Stimulated activated CD8-positive, alpha-beta memory T cell treated with anti-CD3 and anti-CD28 coated beads, Interleukin-4, amount 100 ng/mL, for 1 hour (primary cell): ENCODE measurements at places on chromosomes 2 and 18.

- DNase-seq: no peak
Observed at GRCh38 chr2:109254174-109254904, 125.3 kb downstream of the SH3RF3 start.

DNA sequence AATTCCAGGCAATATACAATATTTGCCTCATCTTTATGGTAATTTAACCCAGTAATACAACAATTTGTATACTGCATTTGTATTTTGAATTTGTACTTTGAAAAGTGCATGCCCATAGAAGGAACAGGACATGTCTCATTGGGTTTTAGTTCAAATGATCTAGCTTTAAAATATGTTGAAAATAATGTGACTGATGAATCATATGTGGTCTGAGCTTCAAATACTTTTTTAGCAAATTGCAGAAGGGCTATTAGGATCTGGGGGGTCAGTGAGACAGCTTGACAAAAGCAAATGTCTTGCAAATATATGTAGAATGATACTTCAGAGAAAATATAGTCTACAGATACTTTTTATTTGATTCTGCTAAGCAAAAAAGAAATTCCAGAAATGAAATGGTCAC lies 248.9 kb downstream of the DCC start:
- no peak for DNase-seq

- DNase-seq: no peak
Observed at GRCh38 chr18:23977719-23978483, 36.7 kb upstream of the TTC39C start.

DNA sequence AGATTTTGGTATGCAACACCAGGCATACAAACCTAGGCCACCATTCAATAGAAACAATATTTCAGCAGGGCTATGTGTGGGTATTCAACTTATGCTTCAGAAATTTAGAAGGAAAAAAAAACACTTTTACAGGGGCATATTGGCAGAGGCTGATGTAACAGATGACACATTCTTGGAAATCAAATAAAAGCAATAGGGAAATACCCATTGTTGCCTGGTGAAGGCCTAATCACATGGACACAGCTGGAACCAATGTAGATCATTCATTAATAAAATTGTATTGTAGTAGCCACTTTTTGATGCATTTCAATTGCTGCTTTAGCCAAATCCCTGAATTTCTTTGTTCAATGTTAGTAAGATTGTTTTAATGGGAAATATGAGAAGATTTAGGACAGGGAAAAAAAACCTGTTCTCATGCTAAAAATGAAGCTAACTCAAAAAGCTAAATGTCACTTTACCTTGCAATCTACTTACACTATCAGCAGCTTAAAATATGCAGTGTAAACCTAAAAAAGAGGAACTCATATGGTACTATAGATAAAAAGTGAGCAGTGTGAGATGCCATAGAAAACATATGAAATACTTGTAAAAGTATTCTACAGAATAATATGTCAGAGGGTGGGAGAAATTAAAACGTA lies 289.4 kb downstream of the ZEB2 start:
- DNase-seq: no peak

DNA sequence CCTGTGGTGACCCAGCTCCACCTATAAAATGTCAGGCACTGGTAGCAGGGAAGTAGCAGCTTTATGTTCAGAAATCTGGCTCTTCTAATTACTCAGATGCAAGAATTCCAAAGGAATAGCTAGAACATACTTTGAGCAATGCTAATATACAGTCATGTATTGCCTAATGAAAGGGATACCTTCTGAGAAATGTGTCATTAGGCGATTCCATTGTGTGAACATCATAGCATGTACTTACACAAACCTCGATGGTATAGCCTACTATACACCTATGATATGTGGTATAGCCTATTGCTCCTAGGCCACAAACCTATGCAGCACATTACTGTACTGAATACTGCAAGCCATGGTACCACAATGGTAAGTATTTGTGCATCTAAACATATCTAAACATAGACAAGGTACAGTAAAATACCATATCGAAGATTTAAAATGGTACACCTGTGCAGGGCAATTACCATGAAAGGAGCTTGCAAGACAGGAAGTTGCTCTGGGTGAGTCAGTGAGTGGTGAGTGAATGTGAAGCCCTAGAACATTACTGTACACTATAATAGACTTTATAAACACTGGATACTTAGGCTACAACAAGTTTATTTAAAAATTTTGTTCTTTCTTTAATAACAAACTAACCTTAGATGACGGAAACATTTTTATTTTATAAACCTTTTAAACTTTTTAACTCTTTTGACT lies 50.3 kb upstream of the ETAA1 start:
- DNase-seq: no peak

DNA sequence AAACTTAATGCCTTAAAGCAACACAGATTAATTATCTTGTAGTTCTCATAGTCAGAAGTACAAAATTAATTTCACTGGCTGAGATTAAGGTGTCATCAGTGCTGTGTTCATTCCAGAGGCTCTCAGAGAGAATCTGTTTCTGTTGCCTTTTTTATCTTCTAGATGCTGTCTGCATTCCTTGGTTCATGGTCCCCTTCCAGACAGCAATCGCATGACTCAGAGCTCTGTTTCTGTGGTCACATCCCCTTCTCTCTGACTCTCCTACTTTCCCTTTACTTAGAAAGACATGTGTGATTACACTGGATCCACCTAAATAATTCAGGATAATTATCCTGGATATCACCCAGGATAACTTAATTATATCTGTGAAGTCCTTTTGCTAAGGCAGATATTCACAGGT lies 148.6 kb downstream of the MAIP1 start:
- no peak for DNase-seq

DNA sequence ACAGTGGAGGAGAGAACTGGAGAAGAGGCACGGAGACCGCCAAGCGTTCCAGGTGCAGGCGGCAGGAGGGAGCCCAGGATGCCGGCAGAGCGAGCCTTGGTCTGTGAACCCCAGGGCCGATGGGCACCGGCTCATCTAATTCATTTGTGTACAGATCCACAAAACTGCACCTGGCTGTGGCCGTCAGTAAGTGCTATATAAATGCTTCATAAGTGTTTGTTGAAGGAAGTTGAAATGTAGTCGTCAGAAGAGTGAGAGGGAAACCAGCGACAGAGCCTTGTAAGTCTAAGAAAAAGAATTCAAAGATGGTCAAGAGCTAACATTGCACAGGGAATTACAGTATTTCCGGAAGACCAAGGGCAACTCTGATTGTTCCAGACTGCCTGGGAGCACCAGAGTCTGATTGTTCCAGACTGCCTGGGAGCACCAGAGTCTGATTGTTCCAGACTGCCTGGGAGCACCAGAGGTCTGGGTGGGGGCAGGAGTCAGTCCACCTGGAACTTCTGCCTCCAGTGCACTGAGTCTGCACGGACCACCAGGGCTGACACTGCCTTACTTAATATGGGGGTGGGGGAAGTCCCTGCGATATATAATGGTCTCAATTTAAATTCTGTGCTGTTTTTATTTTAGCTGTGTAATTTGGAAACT lies 112.3 kb downstream of the BCL2 start:
- DNase-seq: no peak

- DNase-seq: no peak
Observed at GRCh38 chr18:33606621-33607020, 28.6 kb downstream of the ASXL3 start.

DNA sequence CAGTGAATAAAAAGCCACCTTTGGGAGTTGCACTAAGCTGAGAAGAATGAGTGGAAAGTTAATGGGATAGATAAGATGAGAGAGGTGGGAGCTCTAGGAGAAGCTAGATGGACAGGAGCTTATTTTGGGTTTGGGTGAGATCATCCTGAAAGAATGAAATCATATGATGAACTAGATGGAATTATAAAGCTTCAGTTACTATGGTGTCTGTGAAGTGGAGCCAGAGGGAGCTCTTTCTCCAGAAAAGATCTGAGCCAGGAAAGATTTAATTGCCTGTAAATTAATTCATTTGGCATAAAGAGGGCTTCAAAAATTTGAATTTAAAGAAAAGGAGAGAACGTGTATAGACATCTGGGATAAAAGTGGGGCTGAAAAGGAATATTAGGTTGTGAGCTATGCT lies 10.3 kb downstream of the DNAH6 start:
- DNase-seq: no peak

- no peak for DNase-seq
Observed at GRCh38 chr2:32904751-32905150, 42.0 kb upstream of the LTBP1 start.

- DNase-seq: no peak
Observed at GRCh38 chr18:78986018-78986481, 6.4 kb downstream of the SALL3 start.

- DNase-seq: no peak
Observed at GRCh38 chr2:238566001-238566645, 139.4 kb downstream of the ASB1 start.

DNA sequence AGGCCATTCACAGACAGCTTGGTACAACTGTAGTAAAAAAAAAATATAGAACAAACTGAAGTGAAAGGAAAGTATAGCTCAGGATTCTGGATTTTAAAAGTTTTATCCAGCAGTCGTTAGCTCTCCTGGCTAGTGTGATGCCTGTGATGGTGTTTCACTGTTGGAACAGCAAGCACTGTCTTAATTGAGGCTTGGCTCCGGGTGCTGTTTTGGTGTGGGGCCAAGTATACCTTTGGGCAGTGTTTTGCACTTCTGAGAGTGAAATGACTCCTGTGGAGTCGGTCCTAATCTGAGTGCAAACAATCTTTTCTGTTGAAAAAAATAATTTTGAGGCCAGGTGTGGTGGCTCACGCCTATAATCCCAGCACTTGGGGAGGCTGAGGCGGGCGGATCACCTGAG lies 28.7 kb upstream of the RAB1A start:
- no peak for DNase-seq

DNA sequence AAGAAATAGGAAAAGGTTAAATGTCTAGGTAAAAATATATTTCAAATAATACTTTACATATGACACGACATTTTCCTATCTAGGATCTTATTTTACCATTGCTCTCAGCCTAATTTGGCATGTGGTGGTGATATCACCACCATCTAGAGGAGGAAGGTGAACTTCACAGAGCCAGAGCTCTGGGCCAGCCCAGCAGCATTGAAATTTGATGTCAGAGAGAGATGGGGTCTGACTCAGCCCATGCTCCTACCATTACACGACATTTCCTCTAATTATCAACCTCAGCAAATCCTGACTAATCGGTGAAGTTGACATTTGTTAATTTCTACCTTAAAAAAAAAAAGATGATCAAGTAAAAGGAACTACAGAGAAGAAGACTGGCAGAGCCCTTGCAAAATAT lies 42.3 kb downstream of the LRRTM4 start:
- no peak for DNase-seq

DNA sequence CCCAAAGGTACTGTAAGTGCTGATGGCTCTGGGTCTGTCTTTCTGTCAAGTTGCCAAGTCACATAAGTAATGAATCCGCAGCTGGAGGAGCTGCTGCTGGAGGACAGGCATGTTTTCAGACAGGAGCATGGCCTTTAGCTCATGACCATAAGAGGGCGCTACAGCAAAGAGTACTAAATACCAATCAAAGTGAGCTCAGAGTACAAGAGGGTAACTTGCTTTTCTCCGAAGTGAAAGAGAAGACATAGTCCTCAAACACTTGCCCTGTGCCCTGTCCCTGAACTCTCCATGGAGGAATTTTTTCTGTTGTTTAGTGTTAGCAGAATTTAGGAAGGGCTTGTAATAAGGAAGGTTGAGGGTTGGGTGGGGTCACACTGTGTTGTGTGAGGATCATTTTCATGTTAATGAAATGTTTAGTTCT lies 58.0 kb upstream of the EML6 start:
- no peak for DNase-seq

DNA sequence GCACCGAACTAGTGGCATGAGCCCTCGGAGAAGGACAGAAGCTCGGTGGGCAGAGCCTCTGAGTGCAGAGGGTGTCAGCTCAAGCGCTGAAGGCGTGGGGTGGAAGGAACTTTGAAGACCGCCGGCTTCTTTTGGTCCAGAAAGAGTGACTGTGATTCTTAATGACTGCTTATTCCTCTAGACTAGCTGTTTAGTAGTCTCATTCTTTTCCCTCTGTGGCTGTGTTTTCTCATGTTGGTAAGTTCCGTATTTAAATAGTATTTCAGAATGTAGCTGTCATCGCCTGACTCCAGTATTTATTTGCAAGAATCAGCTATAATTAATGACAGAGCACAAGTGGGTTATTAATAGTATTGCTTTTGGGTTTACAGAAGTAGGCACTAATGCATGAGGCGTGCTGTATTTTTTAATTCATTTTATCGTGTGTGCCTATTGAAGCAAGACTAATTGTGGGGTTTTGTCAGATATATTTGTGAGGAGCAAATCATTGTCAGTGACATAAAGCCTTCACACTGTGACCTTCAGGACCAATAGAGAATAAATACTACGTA lies 80.8 kb upstream of the NFATC1 start:
- no peak for DNase-seq

- DNase-seq: no peak
Observed at GRCh38 chr2:190947711-190948251, 66.2 kb downstream of the STAT1 start.

DNA sequence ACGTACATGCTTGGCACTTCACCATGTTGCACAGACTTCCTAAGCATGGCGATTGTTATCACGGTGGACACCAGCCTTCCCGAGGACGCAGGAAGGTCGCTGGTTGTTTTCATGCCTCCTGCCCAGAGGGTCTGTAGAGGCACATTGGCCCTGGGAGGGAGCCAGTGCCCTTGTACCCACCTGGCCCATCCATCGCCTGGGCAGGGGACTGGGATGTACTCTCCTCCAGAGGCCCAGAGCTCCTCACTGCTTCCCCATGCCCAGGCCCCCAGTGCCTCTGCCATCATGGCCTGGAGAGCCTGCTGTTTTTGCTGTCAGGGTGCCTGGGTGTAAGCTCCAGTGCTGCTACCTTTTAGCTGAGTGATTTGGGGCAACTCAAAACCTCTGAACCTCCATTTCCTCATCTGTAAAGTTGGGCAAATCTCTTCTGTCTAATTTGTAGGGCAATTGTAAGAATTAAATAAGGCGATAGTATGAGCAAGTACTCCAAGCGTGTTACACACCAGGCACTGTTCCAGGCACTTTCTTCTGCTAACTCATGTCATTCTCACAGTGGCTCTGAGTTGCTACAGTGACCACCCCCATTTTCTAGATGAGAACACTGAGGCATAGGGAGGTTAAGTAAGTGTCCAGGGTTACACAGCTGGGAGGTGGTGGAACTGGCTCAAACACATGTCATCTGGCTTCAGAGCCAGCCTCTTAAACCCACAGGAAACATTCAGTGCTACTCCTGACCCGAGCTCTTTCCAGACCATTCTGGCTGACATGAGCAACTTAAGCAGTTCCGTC lies 45.3 kb downstream of the GREB1 start:
- no peak for DNase-seq

- DNase-seq: no peak
Observed at GRCh38 chr2:38178556-38179419, 102.8 kb upstream of the CYP1B1 start.

DNA sequence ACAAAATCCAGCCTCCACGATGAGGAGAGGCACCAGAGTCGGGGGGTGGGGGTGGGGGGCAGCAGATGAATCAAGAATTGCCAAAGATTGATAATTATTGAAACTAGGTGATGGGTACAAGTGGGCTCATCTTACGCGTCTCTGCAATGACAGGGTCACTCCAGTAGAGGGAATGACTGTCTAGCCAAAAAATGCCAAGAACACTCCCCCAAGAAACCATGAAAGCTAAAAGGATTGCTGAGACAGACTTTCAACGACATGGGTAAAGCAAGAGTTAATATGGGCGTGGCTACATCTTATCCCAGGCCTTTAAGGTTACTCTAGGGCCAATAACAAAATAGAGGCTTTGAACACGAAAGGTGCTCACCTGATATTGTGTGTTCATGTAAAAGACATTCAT lies 86.5 kb downstream of the STK39 start:
- no peak for DNase-seq
